Fibroblast of upper back skin (primary cell): ENCODE measurements at places on chromosomes 13 and 19.

GRCh38 chr19:31908496-31909225, 436.7 kb upstream of the ZNF507 start:
- DNase-seq, result no peak

- DNase-seq, result no peak
Measured at GRCh38 chr13:101552286-101552685, 99.8 kb downstream of the ITGBL1 start.

GRCh38 chr19:50158577-50158976, 4.5 kb downstream of the IZUMO2 start:
- DNase-seq, result no peak

GRCh38 chr13:50452756-50453155, 390.7 kb downstream of the DLEU7 start:
- DNase-seq, result no peak

GRCh38 chr13:35964863-35965180, 166.4 kb downstream of the DCLK1 start:
- DNase-seq, result peak; percentile 54

DNA sequence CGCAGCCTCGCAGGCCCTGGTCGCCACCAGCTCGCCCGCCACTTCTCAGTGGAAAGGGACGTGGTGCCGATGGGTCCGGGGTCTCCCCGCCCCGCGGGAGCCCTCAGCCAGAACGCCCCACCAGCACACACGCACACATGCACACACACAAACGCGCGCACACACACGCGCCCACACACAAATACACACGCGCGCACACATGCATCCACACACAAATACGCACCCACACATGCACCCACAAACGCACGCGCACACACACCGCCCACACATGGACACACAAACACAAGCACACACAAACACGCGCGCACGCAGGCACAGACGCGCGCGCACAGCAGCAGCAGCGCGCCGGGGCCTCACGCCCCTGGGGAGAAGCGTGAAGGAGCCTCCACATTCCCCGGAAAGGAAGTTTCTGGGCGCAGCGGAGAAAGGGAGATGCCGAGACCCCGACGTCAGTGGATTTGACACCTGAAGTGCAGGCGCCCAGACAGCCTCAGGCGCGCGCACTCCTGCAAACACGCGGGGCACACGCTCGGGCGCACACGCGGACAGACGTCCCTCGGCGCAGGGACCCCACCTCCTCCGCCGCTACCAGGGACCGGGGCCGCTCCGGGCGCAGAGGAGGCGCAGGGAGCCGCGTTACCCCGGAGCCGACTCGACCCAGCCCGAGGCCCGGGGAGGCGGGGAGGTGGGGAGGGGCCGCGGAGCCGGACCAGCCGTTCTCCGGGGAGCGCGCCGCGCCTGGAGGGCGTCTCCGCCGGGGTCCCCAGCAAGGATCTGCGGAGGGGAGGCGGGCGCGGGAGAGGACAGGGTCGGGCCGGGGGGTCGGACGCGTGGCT, 622 bp downstream of the RASA3 start:
- no peak for DNase-seq

DNA sequence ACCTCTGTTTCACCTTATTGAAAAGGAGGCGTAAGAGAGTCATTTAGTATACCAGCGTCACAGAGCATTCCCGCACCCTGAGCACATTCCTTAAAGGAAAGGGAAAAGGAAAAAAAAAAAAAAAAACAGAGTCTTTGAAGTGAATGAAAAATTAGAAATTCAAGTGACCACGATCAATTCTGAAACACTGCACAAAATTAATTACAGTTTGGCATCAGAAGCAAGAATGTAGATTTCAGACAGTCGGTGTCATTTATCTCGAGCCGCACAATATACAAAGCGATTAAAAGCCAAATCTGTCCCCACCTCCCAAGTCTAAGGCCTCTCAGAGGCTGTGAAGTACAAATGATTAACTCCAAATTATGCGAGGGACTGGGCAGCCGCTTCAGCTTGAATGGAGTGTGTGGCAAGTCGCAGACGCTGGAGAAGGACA, 173.7 kb upstream of the ZNF507 start:
- no peak for DNase-seq

DNA sequence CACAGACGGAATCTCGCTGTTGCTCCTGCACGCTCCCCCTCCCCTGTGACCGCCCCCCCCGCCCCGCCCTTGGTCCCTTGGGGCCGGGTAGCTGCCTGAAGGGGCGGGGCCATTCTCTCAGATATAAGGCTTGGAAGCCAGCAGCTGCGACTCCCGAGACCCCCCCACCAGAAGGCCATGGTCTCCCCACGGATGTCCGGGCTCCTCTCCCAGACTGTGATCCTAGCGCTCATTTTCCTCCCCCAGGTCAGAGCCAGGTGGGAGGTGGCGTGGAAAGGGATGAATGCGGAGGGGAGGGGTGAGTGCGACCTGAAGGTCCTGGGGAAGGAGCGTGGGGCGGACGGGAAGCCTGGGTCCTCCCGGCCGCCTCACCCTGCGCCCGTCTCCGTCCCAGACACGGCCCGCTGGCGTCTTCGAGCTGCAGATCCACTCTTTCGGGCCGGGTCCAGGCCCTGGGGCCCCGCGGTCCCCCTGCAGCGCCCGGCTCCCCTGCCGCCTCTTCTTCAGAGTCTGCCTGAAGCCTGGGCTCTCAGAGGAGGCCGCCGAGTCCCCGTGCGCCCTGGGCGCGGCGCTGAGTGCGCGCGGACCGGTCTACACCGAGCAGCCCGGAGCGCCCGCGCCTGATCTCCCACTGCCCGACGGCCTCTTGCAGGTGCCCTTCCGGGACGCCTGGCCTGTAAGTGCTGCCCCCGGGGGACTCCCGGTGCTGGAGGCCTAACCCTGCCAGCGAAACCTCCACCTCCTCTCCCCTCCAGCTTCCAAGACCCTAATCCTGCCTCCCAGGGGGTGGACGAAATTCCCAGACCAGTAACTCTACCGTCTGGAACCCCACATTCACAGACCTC, at the start of gene DLL3:
Gene DLL3, plus strand, starts transcription at position 150 of the 845 bp plus-strand sequence. Its CDS starts 28 bp downstream, at position 178.
- no peak for DNase-seq

DNA sequence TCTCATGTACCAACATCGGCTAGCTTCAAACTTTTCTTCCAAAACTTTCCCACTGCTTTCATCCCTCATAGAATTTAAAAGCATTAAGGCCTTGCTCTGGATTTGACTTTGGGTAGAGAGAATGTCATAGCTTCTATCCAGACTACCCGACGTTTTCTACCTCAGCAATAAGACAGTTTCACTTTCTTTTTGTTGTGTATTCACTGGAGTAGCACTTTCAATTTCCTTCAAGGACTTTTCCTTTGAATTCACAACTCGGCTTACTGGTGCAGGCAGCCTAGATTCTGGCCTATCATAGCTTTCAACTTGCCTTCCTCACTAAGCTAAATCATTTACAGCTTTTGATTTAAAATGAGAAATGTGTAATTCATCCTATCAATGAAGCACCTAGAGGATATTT, 420.4 kb upstream of the GPC6 start:
- no peak for DNase-seq

DNA sequence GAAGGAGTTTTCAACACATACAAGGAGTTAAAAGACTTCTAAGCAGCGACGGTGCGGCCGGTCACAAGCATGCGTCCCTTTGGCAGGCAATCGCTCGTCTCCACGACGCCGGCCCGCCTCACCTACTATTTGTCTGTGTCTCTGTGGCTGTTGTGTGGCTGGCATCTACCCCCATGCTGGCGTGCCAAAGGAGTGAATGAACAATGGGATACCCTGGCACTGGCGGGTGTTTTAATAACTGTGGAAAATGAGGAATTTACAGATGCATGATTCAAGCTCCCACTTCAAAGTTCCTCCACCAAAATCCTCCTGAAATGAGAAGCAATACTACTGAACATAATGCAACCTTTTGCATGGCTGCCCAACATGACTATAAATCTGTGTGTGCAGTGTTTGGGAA, 176.6 kb downstream of the KLF5 start:
- DNase-seq, result no peak

DNA sequence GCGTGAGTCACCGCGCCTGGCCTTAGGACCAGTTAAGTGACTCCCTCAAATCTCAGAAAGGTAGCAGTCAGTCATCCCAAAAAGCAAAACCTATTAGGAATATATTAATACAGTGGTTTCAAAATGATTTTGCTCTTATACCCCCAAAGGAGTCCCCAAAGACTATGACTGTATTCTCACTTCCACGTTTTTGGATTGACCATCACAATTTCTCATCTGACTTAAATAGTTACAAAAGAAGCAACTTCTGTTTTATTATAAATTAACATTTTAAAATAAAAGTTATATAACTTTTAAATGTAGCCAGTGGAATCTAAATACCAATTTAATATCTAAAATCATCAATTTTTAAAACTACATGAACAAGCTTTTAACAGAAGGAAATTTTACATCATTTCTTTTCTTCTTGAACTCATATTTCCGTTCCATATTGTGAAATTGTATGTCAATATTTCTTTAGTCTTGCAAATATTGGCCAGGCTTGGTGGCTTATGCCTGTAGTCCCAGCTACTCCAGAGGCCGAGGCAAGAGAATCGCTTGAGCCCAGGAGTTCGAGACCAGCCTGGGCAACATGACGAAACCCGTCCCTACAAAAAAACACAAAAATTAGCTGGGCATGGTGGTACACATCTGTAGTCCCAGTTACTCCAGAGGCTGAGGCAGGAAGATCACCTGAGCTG, 1.5 kb upstream of the SPART start:
- no peak for DNase-seq

DNA sequence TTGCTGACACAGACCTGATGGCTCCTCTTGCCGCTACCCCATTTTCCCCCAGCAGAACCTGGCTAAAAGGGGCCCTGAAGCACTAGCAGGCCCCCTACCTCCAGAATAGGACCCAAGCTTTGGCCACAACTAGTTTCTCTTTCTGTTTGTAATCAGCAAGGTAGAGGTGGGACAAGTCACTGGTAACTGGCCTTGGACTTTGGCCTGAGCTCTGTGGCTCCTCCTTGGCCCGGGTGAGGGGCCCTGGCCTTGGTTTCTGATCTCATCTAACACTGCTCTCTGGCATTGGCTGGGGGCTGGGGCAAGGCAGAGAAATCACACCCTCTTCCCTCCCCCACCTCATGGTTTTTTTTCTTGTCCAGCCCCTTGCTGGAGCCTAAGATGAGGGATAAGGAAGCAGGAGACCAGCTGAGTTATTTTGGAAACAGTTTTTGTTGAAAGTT, 2.1 kb downstream of the CALM3 start:
- no peak for DNase-seq

- no peak for DNase-seq
Measured at GRCh38 chr19:55479045-55479444, 2.6 kb downstream of the ZNF628 start.
